ENCODE measurements at places on chromosomes 12 and 14.

DNA sequence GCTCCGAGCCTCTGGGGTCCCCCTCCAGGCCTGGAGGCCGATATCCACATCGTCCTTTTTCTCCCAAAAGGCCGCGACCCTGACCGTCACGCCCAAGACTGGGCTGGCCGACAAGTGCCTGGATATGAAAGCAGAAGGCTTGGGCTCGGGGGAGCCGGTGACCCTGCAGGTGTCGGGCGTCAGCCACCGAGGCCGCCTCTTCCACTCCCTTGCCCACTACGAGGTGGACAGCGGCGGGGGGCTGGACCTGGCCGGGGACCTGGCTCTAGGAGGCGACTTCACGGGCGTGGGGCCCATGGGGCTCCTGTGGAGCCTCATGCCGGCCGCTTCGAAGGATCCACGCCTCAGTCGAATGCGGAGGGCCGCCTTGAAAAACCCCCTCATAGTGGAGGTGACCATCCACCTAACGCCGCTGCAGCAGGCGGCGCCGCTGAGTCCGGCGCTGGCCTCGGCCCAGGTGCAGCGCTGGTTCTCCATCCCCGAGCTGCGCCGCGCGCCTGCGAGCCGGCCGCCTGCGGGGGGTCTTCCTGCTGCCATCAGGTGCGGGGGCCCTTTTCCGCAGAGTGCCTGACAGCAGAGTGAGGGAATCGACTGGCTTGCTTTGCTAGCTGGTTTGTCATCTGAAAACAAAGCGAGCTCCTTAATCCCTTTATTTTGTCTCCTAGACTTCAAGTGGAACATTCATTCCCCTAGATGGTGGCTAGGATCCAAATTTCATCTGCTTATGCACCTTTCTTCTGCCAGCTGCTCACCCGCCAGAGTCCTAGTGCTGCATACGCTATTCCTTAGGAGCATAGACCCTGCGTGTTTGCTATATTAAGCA lies 10.6 kb upstream of the DNAL1 start:
- DNase-seq: no peak

DNA sequence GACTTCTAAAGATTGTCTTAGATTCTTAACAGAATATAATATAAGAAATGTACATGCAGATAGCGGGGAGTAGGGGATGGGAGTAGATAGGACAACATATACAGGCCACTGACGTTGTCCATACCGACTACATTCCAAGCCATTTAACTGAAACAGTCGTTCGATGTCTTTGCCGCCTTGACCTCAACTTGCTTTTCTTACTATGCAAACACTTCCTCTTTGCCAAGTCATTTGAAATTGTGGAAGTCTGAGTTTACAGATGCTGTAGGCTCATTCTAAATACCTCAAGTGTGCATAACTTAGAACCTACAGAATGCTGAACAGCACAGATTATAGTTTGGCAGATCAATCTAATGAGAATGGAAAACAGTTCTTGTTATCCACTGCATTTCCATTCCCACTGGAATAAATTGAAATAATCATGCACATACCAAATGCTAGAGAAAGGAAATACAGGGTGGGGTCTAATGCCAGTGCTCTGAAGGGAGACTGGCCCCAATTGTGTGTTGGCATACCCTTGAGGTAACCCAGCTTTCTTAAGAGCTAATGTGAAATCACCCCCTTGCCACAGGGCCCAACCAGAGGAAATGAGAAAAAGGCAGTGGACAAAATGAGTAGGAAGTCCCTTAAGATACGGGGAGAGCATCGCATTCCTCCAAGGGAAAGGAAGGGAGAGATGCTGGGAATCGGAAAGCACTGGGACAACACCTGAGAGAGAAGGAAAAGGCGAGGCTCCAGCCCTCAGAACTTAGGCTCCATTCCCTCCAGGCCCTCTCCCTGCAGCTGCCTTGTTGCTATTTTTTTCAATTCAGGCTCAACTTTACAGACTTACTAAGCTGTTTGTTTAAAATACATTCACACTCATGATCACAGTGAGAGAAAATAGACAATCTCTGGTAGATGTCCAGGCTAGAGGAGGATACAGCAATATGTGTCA lies 380.9 kb upstream of the TMTC1 start:
- no peak for DNase-seq

GRCh38 chr12:83664650-83665049 lies 977.9 kb downstream of the TMTC2 start:
- DNase-seq: no peak

DNA sequence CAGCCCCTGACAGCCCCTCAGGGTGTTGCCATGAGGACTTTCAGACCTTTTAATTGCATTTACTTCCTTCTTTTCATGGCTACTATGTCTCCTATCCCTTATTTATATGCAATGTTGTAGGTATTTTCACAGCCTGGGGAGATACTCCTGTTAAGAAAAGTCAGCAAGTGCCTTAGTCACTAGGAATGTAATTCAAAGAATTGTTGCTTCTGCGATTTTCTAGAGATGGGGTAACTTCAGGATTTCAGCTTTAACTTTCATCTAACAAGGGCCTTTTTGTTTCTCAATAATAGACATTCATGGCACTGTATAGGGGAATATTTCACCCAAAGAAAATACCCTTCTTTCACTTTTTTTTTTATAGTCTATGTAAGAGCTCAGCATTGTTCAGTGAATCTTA lies 533.3 kb upstream of the MIS18BP1 start:
- DNase-seq: no peak

- no peak for DNase-seq
These were observed 26.3 kb upstream of the CISTR start for GRCh38 chr12:53777936-53778644.

DNA sequence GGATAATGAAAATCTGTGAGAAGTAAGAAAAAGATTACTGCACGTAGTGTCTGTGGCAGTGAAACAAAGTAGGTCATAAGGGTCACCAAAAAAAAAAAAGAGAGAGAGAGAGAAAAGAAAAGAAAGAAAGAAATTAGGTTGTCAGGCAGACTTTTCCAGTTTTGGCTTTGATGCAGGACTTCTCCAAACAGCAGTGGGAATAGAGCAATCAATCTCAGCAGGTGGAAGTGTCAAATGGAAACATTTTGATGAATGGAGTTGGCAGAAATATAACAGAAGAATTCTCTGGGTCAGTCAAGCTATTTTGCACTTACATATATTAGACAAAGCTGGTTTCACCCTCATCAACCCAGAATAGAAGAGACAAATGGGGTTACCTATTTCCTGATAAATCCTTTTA lies 745.8 kb downstream of the SLC6A15 start:
- no peak for DNase-seq

All from kidney capillary endothelial cell (primary cell).